A549 treated with ZK216348 at 1 μM for 4 hours (cell line): ENCODE measurements at places on chromosomes 1 and 21. TPM values are rescaled to one million over a fixed set of nuclear protein-coding genes. Genes with fewer than 3 reads are reported as not detected.

The BTBD8 gene
- 0.25 to 1.1 TPM (median 1.0 TPM) in 5 replicates for total RNA-seq

The SHISAL2A gene
- total RNA-seq = 0.21 to 0.28 TPM (median 0.27 TPM) in 4 of 5 replicates, not detected in the other

The RNU1-3 gene
- total RNA-seq = not detected in 5 replicates

The RABGAP1L gene
- total RNA-seq = 4.4 to 7.9 TPM (median 5.5 TPM) in 5 replicates

The SH3BGR gene
- 0.94 to 1.1 TPM (median 0.98 TPM) in 3 of 5 replicates, not detected in the others for total RNA-seq

The C2CD4D gene
- not detected in 5 replicates for total RNA-seq

The PLA2G2C gene
- not detected in 5 replicates for total RNA-seq

The OR2M3 gene
- total RNA-seq = not detected in 5 replicates

The GJC2 gene
- 0.24 to 0.66 TPM (median 0.58 TPM) in 5 replicates for total RNA-seq

The FOXD3 gene
- total RNA-seq = 0.75 to 1.3 TPM (median 1.1 TPM) in 5 replicates

The NVL gene
- total RNA-seq = 19.4 to 26.5 TPM (median 20.6 TPM) in 5 replicates

The DPT gene
- not detected in 5 replicates for total RNA-seq

The DCST1 gene
- not detected in 5 replicates for total RNA-seq

The STPG1 gene
- total RNA-seq = 7.1 to 9.2 TPM (median 7.6 TPM) in 5 replicates

The AMY1A gene
- not detected in 5 replicates for total RNA-seq
